ENCODE measurements at places on chromosomes 5 and 9.

GRCh38 chr9:136078024-136078423 is 17.1 kb downstream of the NACC2 start:
- no peak for DNase-seq

DNA sequence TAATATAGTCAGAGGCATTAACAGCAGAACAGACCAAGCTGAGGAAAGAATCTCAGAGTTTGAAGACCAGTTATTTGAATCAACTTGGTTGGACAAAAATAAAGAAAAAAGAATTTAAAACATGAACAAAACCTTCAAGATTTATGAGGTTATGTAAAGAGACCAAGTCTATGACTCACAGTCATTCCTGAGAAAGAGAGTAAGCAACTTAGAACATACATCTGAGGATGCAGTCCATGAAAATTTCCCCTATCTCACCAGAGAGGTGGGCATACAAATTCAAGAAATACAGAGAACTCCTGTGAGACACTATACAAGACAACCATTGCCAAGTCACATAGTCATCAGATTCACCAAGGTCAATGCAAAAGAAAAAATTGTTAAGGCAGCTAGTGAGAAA is 17.4 kb upstream of the C9orf72 start:
- DNase-seq: peak; percentile 2

GRCh38 chr9:135275571-135276289 is 188.3 kb downstream of the OLFM1 start:
- DNase-seq: no peak

- no peak for DNase-seq
These were observed 220.6 kb downstream of the MELK start for GRCh38 chr9:36793277-36793676.

DNA sequence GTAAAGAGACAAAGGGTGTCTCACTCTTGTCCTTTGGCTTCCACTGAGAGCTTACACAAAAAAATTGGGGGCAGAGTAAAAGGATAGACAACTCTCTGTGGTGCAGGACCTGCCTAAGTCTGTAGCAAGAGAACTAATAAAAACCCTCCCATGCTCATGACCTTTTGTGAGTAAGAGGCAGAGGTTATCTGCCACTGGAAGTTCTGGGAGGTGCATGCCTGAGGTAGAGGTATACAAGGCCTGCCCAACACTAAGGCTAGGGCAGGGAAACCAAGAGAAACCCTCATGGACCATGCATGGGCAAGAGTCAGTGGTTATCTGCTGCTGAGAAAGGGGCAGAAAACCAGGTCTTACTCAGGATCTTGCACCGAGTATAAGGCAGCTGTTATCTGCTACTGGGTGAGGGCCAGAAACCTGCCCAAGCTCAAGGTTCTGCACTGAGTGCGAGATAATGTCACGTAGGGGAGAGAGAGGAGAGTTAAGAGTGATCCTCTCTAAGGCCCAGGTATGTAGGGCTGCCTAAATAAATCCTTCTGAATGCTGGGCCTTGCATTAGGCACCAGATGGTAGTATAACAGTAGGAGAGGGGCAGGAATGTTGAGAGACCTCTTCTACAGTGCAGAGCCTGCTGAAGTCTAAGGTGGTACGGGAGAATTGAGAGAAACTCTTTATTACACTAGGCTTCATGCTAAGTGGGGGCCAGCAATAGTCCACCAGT is 143.4 kb downstream of the MACROH2A1 start:
- DNase-seq: no peak

GRCh38 chr5:165055476-165055875 is 1550.1 kb downstream of the MAT2B start:
- peak; percentile 27 for DNase-seq

Data from fibroblast of the aortic adventitia (primary cell).